PC-3 (cell line): ENCODE measurements at places on chromosomes 1 and 21.

DNA sequence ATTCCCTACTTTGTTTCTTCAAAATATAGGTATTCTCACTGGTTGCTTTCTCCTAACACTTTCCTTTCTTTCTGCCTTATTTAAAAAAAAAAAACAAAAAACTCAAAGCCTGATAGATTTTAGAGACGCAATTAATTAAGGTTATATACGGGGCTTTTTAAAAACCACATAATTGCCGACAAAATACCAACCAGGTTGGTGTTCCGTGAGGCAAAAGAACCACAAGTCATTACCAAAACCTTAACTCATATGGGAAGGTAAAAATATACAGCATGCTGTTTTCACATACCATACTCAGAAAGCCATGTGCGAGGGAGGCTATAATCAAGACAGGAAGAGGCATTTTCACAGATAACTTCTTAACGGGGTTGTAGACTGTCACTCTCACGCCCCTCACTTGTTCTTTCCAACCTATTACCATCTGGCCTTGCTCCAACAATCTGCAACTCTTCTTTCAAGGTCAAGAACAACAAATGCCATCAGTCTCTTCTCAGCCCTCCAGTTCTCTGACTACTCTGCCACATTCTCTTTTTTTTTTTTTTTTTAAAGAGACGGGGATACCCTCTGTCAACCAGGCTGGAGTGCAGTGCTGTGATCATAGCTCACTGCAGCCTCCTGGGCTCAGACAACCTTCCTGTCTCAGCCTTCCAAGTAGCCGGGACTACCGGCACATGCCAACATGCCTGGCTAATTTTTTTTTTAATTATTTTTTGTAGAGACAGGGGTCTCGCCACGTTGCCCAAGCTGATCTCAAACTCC, 102.6 kb downstream of the APP start:
- no peak for DNase-seq

- no peak for DNase-seq
Observed at GRCh38 chr1:243658594-243659105, 191.4 kb downstream of the AKT3 start.

DNA sequence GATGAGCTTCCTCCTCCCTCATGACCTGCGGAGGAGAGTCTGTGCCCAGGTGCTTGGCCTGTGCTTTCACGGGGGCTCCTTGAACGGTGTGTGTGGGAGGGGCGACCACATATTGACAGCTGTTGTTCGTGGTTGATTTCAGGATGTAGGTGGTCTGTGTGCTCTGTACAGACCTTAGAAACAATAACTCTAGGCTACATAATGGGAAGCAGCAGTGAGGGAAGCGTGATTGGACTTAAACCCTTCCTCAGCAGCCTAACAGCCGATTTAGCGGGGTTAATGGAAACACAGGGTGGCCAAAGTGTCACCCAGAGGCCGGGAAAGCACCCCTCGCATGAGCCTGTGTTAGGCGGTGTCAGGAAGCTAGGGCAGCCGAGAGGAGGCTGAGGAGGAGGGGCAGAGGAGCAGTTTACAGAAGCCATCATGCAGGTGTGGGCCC, 56.0 kb downstream of the TBCE start:
- DNase-seq = no peak

GRCh38 chr21:22711636-22712035, 1713.4 kb downstream of the NCAM2 start:
- DNase-seq = peak; percentile 14

GRCh38 chr1:12600880-12601633, 17.0 kb downstream of the DHRS3 start:
- peak; percentile 51 for DNase-seq

DNA sequence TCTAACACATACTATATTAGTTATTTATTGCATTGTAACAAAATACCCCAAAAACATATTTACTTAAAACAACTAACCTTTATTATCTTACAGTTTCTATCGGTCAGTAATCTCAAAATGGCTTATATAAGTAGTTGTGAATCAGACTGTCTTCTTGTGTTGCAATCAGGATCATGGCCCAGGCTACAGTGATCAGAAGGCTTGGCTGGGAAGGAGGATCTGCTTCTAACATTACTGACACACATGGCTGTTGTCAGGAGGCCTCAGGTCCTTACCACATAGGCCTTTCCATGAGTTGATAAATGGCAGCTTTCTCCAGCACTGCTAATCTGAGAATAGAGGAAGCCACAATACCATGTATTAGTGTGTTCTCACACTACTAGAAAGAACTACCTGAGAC, 33.7 kb downstream of the CFH start:
- no peak for DNase-seq

DNA sequence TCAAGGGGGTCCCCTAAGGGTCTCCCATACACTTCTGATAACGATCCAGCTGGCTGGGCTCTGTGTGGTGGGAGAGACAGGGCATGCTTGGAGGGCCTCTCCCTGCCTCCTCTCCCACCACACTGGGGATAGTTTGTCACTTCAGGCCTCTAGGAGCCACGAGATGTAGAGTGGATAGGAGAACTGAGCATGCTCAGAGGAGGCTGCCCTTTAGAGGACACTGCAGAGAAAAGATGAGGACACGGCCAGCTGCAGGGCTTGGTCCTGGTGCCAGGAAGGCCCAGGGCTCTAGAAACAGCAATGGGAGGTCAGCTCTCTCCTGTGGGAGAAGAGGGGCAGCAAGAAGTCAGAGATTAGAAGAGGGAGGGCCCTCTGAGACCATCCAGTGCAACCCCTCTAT, 25.7 kb downstream of the SLC9A1 start:
- no peak for DNase-seq

DNA sequence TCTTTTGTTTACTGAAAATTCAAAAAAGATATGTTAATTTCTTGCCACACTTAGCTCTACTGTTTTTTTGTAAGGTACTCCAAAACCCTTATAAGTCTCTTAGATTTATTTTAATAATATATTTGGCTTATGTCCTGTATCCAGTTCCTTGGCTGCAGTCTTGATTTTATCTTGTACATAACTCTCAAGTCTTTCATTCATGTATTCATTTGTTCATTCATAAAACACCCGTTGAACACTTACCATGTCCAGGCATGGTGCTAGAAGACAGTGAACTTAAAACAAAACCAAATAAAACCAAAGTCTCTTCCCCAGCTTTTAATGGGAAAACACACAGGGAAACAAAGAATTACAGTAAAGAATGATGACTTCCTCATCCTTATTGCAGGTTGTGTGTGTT, 215.8 kb downstream of the FGGY start:
- DNase-seq = no peak

DNA sequence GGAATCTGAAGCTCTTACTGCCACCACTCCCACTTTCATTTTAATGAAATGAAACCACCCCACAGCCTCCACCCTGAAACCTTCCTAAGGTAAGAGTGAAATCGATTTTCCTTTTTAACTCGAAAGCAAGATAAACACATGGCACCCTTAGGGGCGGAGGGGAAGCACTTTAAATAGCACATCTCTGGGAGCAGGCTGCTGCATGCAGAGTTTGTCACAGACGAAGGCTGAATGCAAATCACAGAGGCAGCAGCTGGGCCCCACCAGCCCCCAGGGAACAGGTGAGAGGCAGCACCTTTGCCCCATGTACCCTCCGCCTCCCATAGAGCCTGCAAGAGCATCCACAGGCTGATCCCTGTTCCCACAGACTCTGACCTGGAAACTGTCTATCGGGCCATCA, 60.0 kb upstream of the GRIK3 start:
- no peak for DNase-seq

DNA sequence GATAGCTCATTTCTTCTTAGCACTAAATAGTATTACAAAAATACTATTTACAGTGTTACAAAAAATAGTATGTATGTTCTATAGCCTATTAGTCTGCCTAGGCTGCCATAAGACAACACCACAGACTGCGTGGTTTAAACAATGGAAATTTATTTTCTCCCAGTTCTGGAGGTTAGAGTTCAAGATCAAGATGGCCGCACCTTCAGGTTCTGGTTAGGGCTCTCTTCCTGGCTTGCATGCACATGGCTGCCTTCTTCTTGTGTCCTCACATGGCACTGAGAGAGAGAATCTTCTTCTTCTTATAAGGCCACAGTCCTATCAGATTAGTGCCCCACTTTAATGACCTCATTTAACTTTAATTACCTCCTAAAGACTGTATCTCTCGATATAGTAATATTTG, 4.1 kb downstream of the ATF6 start:
- no peak for DNase-seq

- no peak for DNase-seq
Observed at GRCh38 chr1:2566101-2567045, 10.2 kb downstream of the TNFRSF14 start.

DNA sequence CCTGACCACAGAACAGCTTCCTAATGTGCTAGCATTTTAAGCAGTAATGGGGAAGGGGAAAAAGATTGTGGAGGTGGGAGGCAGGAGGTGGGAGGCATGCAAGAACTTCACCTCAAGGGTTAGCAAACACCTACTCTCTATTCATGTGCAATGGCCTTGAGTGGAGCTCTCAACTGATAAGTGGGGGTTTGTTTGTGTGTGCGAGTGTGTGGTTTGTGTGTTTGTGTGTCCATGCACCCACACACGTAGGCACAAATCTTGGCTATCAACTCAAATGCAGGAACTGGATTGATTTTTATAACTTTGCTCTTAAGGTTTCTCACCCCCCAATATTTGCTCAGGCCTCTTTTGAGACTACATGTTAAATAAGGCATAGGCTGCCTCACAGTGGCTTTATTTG, 78.6 kb downstream of the SYT6 start:
- no peak for DNase-seq

GRCh38 chr1:25973610-25974321, 24.1 kb downstream of the PAFAH2 start:
- no peak for DNase-seq

- no peak for DNase-seq
Observed at GRCh38 chr1:21641967-21642739, 27.0 kb downstream of the RAP1GAP start.

DNA sequence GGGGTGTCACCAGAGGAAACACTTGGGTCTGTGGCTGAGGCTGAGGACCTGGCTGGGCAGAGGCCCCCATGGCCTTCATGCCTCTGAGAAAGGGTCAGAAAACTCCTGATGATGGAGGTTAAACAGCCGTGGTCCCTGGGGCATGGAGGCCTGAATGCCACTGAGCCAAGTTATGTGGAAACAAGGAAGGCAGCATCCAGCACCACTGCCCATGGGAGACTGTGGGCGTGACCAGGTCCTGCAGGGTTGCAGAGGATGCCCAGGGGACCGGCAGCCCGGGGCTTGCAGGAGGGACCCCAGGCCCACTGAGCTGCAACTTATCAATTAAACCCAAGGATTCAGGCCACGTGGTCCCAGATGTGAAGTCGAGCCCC, 18.9 kb upstream of the COL6A2 start:
- DNase-seq = no peak

DNA sequence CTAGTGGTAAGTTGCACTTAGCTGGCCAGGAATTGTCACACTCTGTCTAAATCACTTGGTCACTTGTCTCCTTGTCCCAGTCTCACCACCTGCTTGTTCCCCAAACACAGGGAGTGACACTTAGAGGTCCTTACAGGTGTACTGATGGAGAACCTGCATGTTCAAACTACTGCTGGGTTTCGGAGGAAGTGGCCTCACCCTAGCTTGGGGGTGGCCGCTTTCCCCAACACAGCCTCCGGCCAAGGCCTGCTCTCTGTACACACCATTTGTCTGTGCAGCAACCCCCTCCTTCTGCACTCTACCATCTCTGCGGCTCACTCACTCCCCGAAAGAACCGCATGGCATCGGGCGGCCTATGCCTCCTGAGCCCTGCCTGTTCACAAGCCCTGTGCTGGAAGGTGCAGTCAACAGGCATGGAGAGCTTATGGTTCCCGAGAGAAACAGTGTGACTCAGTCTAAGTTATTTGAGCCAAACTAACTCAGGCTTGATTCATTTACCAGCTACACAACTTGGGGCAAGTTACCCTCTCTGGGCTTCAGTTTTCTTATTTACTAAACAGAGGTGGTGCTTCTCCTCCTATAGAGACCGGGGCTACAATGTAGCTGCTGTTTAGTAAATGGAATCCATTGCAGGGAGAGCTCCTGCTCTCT, 10.5 kb upstream of the SPRR4 start:
- peak; percentile 11 for DNase-seq
